ENCODE measurements at places on chromosomes 3 and 15.

DNA sequence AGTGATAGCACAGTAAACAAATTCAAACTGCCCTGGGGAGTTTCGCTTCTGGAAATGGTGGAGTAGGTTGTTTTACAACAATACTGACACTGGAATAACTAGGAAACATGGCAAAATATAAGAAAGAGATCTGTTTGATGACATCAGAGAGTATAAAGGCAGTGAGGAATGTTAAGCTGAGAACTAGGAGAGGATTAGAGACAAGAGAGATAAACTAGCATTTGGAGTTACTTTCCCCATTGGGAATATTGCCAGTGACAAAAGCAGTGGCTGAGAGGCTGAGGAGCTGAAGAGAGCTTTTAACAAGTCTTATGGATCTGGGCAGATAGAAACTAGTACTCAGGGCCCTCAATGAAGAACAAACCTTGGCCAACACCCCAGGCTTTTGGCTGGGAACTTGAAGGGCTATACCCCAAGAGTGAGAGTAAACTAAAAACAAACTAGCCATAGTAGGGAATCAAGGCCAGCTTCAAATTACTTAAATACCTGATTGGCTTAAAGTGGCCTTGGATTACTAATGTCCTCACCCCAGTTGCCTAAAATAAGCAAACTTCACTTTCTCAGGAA is 280.4 kb downstream of the KLF13 start:
- DNase-seq, result no peak

- DNase-seq, result no peak
Measured at GRCh38 chr3:29764603-29765254, 483.9 kb downstream of the RBMS3 start.

DNA sequence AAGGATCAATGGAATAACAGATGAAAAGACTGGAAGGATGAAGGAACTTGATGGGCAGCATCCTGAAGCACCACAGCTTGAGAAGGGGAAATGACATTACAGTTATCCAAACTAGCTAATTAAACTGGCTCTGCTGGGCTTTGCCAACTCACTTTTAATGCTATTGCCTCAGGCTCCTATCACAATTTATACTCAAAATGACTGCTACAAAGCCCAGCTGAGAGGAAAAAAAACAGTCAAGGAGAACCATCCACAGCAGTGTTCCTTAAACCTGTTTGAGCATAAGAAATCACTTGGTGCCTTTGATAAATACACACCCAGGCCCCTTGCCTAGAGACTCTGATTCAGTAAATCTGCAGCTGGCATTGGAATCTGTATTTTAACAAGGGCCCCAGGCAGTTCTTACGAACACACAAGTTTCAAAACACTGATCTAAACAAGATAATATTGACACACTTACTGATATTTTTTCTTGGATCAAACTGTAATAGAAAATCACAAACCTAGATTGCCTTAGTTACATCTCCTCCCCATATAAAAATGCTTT is 85.8 kb downstream of the MB21D2 start:
- DNase-seq, result no peak

- DNase-seq, result no peak
Measured at GRCh38 chr3:102017784-102018183, 168.5 kb downstream of the NFKBIZ start.

DNA sequence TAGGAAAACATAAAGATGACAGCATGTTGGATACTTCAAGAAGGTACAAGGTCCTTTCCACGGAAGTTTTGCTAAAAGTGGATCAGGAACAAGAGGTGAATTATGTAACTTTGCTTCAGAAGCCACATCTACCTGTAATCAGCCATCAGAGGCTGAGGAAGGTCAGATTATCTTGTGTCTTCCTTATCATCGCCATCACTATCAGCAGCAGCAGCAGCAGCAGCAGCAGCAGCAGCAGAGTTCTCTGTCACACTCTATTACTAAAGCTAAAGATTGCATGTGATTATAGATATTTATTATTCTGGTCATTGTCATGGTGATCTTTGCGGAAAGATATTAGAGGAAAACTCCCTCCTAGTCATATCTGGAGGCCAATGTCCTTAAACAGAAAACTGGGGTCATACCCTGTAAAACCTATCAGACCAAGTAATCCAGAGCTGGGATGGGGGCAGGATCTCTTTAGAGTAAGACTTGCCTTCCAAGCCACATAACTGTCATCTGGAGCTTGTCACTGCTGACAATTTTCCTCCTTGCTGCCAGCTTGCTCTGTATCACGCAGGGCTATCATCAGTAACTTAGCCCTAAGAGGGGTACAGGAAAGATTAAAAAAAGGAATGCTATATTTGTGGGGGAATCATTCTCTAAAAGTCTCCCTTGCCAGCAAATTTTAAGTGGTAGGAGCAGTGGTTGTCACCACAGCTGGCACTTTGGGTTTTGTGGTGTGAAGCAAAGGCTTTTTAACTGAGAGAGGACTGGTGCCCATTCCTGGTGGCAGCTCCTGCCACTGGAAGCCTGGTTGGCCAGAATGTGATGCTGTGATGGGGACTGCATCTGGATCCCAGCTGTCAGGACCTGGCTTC is 130.9 kb upstream of the RASGRP1 start:
- no peak for DNase-seq

DNA sequence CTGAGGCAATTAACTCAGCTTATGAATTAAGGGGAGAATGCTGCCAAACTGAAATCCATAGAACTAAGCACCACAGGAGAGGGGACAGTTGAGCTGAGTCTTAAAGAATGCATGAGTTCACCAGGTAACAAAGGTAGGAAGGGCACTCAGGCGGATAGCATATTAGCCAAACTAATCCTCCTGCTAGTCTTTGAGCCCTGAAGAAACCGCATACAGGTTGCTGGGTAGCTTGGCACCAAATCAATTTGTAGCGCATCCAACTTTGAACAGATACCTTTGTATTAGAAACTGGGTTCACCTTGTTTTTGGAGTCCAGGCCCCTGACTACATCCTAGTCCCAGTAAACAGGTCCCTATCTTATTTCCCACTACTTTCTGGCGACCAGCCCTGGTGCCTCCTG is 93.7 kb downstream of the FRMD4B start:
- DNase-seq, result no peak

DNA sequence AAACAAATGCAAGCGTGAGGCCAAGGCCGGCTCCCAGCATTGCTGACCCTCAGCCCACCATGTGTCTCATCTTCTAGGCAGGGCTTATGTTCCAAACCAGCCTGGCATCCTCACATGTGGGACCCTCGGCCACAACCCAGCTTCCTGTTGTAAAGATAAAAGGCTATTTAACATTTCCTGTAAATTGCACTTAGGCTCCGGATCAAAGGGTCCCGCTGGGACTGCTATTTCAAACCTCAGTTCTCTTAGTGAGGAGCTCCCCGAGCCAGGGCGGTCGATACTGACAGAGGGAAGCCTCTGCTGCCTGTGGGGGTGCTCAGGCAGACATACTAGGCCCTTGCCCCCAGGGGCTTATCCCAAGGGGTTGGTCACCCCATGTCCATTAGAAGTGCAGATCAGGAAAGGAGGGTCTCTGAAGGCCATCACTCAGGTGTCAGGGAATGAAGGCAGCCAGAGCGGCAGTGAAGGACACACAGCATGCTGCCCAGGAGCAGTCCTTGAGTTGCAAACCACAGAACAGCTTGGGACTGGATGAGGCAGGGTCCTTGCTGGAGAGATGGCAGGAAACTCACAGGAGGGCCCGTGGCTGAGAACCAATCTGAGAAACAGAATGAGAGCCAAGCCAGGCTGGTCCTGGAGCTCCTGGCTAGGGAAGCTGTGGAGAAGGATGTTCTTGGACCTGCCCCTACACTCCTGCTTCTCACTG is 239.9 kb downstream of the TLE3 start:
- no peak for DNase-seq

GRCh38 chr3:100257586-100257985 is 3.2 kb upstream of the TBC1D23 start:
- DNase-seq, result no peak

DNA sequence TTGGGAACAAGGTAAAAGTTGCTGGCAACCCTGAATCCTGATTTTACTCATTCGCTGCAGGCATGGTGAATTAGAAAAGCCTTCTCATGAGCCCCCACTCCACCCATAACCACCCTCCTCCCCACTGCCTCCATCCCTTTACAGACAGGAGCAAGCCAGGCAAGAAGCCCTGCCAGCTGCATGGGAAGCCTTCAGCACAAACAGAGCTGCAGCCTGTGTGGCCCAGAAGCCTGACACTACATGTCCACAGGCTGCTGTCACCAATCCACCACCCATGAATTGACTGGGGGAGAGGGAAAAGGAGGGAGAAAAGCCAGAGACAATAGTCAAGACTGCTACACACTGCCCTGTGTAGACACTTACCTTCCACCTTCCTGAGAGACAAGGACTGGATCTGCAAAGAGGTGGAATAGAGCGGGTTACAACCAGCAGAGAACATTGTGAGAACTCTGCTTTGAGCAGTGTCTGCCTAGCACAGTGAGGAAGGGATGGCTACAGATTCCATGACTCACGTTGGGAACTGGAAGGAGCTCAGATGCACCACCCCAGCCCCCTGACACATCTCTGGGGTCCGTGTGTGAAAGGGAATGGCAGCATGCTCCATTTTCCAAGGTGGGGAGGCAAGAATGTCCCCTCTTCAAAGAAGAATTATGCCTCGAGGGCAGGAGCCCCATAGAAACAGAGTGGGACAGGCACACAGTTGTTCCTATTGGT is 33.9 kb downstream of the DZIP1L start:
- no peak for DNase-seq

- DNase-seq, result no peak
Measured at GRCh38 chr3:195248281-195248680, 22.7 kb downstream of the XXYLT1 start.

GRCh38 chr15:28915041-28915810 is 29.5 kb downstream of the APBA2 start:
- DNase-seq, result no peak

DNA sequence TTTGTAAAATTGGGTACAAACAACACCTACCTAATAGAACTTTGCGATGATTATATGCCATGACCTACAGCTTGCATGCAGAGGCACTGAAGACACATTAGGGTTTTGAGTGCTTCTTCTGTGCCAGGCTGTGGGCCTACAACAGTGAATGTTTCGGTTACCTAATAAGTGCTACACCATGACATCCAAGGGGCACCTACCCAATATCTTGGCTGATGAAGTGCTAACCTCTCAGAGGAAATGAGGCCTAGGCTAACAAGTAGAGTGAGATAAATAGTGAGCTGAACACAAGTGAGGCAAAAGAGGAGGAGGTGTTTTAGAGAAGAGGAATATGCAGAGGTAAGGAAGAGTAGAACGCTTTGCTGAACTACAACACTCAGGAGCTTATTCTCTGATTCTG is 12.2 kb upstream of the RASGRP1 start:
- DNase-seq, result no peak

GRCh38 chr3:197525706-197526105 is 30.1 kb downstream of the BDH1 start:
- no peak for DNase-seq

GRCh38 chr3:111864821-111865656 is 6.0 kb downstream of the PHLDB2 start:
- DNase-seq, result no peak

DNA sequence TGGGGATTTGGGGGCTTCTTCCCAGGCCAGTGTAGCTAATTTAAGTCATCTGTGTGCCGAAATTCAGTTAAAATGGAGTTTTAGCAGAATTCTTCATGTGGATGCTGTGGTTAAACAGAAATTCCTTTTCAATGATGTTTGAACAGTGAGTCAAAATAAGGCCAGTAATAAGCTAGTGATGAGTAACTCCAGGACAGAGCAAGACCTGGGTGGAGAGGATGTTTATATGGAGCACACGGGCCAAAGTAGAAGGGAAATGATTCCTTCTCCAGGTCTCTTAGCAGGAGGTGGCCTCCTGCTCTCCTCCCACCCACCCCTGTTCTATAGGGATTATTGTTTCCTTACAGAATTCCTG is 31.9 kb upstream of the UACA start:
- no peak for DNase-seq

GRCh38 chr3:52200981-52201679 is 3.2 kb downstream of the ALAS1 start:
- no peak for DNase-seq

DNA sequence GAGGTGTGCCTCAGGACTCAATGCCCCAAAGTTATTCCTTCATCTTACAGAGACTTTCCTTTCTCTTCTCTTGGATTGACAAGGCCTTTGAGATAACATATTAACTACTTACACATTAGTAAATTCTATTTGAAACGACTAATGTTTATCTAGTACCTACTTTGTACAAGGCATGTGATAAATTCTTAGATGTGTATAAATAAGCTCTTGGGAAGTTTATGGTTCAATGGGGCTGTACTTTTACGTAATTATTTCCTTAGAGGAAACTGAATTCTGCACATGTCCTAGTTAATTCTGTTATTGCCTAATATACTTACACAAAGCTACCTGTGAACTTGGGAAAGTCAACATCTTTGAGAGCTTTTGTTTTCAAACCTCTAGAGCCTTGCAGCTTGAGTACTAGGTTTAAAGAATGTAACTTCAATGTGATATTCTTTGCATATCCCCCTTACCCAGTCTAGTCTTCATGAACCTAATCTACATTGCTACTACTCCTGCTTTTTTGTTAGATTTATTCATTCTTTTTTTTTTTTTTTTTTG is 58.5 kb upstream of the RAP2B start:
- no peak for DNase-seq

DNA sequence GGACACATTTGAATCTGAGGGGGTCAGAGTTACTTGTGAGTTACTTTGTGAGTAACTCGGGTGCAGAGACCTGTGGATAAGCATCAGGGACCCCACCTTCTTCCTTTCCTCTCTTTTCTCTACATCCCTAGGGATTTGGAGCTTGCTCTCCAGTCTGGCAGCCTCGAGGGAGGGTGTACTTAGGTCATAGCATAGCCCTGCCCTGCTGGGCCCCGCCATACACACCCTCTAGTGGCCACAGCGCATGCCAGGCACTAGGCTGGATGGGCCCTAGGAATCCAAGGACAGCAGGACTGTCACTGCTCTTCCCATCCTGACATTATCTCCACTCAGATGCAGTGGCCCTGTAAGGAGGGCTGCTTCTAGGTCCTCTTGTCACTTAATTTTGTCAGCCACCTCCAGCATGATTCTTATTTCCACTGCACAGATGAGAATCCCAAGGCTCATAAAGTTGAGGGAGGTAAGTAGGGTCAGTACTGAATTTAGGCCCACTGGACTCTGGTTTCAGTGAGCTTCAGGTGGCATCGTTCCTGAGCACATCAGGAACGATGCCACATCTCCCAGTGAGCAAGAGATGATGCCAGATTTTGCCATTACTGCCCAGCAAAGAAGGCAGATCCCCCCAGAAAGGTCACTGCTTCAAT is 3.6 kb upstream of the SMAD6 start:
- no peak for DNase-seq

DNA sequence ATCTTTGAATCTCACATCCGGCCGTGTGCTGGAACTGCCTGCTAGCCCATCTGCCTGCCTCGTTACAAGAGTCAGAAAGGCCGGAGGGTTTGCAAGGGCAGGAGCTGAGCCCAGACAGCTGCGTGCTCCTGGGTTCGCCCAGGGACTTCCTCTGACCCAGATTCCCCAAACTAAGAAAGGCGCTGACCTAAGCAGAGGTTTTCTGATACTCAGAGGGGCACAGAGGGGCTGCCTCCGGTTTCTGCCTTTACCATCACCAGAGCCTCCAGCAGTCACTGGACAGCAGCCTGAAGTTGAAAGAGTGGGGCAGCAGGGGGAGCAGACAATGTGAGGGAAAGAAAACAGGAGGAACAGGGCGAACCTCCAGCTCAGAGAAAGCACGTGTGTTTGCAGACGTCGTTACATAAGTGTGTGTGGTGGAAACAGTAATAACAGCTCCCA is 33.4 kb upstream of the RAD18 start:
- DNase-seq, result no peak

- no peak for DNase-seq
Measured at GRCh38 chr3:192843119-192843518, 74.5 kb downstream of the MB21D2 start.
